ENCODE measurements at places on chromosomes 3 and 15.

DNA sequence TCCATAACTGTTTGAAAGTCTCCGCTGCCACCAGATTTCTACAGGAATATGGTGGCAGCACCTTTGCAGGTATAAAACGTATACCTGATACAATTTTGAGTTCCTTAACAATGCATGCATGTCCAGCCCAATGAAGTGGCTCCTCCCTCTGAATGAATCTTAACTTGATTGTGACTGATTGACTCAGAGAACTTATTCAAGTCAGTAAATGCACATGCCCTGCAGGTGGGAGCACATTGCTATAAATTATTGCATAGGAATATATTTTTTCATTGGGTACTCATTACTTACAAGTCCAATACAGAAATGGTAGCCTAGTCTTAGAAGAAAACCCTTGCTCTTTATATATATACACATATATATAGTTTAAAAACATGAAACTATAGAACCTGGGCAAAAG lies 259.3 kb downstream of the BBX start:
- no peak for DNase-seq

DNA sequence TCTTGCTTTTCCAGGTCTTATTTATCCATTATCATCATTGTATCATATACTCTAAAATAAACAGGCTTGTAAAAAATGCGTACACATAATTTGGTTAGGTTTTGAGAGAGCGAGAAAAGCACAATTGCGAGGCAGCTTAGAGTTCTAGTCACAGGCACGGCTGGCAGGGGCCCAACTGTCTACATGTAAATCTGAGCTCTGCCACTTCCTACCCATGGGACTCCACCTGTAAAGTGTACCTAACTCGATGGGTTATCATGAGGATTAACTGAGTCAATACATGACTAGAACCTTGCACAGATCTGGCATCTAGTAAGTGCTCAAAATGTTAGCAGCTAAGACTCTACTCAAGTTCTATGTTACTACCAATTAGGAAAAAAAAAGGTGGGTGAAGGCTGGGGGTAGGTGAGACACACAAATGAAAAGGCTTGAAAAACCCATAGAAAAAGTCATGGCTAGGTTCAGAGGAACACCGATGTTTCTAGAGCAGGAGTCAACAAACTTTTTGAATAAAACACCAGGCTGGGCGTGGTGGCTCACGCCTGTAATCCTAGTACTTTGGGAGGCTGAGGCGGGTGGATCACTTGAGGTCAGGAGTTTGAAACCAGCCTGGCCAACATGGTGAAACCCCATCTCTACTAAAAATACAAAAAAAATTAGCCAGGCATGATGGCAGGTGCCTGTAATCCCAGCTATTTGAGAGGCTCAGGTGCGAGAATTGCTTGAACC lies 36.2 kb downstream of the GLB1 start:
- no peak for DNase-seq

DNA sequence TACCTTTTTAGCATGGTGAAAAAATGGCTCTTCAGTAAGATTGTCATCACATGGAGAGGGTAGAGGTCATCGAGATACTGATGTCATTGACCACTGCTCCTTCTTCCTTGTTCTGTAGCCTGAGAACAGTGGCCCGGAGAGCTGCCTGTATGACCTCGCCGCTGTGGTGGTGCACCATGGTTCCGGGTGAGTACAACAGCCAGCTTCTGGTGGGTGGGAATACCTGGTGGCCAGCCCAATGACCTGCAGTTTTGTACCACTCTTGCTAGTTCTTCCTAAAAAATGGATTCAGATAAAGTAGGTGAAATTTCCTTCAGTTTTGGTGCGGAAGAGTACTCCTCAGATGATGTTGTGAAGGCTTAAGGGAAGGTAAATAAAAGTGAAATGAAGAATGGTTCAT lies 8.4 kb upstream of the FBXL22 start:
- no peak for DNase-seq

DNA sequence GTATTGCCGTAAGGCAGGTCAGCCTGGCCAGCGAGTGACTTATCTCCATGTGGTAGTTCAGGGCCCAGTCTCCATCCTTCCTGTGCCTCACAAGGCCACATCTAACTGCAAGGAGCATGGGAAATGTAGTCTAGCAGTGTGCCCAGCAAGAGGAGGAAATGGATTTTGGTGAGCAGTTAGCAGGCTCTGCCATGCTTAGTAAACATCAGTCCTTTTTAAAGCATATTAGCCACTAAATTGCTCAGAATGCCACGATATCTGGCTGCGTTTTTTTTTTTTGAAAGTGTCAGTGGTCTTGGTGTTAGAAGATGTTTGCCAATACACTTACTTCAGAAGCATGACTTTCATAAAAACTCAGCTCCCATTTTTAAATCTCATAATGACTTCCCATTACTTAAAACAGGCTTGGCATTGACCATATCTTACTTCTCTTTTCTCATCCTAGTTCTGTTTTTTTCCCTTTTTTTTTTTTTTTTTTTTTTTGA lies 470.2 kb upstream of the TPRG1 start:
- DNase-seq, result no peak

DNA sequence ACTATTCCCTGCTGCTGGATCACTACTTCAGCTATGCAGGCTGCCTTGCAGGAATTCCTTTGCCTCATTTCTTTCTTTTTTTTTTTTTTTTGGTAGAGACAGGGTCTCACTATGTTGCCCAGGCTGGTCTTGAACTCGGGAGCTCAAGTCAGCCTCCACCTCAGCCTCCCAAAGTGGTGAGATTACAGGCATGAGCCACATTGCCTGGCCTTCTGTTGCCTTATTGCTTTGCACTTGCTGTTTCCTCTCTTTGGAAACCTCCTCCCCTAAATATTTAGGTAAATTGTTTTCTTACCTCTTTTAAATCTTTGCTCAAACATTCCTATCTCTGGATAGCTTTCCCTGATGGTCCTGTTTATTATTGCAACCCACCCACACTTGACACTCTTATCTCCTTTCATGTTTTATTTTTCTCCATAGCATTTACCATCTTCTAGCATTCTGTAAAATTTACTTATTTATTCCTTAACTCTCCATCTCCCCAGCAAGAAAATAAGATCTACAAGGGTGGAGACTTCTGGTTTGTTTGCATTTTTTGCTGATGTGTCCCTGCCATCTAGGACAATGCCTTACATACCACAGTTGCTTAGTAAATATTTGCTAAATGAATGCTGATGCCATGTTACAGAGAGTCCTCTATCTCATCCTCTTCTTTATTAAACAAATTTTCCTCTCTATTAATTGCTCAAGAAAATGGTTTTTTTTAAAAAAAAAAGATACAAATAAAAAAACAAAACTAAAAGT lies 134.8 kb downstream of the P2RY1 start:
- peak; percentile 19 for DNase-seq

DNA sequence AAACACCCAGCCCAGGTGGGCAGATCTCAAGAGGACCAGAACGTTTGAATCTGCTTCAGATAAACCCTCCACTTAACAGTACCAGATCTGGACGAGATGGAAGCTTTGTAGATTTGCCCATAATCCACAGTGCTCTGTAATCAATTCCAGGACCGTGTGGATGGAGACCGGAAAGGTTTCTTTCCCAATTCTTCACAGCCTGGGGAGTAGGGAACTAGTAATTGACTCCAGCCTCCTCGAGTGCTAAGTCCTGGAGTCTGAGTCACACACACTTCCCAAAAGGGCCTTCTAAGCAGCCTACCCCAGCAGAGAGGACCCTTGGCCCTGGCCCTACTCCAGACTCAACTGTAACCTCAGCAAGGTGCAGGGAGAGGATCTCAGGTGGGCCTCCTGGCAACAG lies 56.2 kb upstream of the TSEN2 start:
- no peak for DNase-seq
